ENCODE measurements at places on chromosomes 3 and 15.

DNA sequence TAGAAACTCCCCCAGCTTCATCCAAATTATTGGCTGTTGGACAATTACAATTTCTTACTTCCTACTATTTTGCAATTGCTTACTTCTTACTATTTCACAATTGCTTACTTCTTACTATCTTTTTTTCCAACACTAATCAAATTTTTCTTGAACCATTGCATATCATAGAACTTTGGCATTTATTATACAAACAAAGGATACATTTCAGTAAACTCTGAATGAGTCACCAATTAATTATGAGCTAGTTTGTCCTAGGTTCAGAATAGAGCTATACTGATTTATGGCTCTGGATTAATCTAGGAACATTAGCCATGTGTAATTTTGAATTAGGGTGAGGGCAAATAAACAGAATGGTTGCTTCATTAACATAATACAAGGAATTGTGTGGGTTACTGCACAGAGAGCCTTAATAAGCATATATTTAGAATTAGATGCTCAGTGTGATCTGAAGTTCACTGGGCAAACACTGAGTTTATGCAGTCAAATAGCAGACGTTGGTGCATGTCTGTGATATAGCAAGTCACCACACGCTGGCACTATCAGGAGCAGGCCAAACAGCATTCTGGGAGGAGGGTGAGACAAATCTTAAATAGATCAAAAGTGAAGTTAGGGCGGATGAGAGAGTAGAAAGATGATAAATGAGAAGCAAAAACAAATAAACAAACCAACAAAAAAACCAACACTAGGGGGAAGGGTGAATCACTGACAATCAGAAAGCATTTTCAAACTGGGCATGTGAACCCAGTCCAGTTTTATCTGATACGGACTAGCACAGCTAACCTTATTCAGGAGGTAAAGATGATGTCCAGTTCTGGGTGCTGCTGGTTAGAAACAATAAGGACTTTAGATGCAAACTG is 21.5 kb downstream of the GABRR3 start:
- DNase-seq: no peak

GRCh38 chr3:110323349-110323748 is 748.3 kb upstream of the NECTIN3 start:
- no peak for DNase-seq

DNA sequence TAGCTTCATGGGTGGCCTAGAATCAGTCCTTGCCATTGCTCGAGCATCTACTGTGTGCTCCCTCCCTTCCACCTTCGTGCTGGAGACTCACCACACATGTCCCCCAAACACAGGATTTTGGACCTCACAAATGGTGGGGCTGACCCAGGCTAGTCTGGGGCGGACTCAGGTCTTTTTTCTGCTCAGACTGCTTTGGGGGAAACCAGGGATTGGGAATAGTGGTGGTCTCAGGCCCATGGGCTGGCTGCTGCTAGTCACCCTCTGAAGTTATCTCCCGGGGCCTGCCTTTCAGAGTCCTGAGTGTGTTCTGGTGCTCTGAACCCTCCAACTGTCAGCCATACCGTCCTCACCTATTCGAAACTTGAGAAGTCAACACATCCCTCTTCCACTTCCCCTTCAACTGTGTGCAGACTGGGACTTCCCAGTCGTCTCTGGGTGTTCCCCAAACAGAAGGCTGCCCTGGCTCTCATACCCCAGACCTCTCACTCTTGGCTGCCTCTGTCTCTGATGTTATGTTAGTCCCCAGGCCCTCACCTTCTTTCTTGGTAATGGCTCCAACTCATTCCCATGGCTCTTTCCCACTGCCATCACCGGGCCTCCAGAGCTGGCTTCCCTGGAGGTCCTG is 46.0 kb downstream of the PPCDC start:
- peak; percentile 39 for DNase-seq

- no peak for DNase-seq
Observed at GRCh38 chr3:119173325-119173724, at the start of gene UPK1B. TSS of gene UPK1B (plus strand) at chr3:119173598. CDS start at chr3:119186742, 13,144 bp downstream.

DNA sequence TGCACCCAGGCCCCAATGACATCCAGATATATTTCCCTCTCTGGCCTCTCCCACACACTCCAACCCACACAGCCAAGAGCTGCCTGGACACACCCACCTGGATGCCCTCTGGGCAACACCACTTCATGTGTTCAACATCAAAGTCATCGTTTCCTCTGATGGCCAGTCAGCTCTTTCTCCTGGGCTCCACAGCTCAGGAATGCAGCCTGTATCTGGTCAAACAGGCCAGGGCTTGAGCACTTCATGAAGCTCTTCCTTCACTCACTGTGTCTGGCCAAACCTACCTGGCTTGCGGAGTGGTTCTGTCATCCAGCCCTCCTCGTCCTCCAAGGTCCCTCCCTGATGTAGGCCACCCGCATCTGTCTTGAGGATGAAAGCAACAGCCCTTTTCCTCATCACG is 35.8 kb upstream of the SLC6A11 start:
- DNase-seq: no peak

DNA sequence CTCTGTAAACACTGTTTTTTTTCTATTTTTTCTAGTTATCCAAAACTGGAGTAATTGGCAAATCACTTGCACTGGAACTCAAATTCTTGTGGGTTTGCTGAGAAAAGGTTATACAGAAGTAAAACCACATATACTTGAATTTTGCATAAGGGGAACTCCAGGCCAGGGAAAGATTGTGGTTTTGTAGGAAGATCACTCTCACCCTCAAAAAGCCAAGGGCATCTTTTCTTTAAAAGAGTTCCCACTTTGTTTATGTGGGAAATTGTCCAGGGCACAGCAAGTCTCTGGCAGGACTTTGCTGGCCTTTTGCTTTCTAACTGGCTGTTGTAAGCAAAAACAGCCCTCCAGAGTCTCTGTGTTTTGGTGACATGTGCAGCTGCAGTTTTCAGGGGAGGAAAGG is 340.3 kb upstream of the RBMS3 start:
- DNase-seq: no peak

GRCh38 chr3:185527364-185527763 is 25.0 kb downstream of the LIPH start:
- no peak for DNase-seq

DNA sequence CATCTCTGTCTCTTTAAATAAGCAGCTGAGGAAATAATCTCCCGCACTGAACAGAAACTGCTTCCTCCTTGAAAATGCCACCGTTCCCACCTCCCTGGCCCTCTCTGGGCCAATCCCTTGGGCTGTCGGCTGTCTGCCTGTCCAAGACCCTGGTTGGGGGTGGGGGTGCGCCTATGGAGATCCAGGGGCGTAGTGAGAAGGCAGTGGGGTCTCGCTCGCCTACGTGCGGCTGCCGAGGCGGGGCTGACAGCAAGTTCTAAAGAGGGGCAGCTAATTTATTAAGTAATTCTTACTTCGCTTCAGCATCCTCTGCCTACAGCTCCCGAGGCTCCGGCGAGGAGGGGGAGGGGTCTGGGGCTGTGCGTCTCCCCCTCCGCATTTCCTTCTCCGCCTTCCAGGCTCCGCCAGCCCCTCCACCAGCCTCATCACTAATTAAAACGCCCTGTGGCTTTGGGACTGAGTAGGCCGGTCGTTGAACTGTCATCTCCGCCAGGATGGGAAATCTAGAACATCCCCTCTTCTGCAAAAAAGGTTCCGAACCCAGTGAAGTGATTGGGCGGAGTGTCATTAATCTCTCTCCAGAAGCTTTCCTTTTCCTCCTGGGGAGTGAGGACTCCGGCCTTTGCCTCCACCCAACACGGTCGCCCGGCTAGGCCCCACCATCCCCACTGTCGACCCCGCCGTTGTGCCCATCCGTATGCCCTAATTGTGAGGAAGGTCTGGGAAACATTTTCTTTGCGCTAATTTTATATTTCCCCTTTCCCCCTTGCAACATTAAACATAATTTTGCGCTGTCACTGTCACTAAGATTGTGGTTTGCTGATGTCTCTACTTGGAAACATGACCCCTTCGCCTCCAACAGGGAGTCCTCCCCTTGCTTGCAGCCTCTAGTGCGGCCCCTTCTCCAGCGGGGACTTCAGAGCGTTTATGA is 16.9 kb downstream of the NR2F2 start:
- DNase-seq: no peak

DNA sequence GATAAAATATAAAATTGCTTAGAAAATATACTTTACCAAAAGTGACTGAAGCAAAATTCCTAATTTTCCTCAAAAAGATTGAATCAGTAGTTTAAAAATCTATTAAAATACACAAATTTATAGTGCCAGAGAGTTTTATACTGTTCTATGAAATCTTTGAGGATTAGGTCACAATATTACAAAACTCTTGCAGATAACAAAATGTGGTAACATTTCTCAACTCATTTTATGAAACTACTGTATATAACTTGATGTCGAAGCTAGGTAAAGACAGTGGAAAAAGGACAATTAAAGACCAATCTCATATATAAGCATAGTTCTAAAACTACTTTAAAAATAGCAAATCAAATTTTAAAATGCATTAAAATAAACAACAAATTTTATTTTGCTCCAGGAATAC is 15.9 kb downstream of the VEPH1 start:
- DNase-seq: no peak

- DNase-seq: no peak
Observed at GRCh38 chr3:189292667-189293484, 121.1 kb downstream of the TPRG1 start.

- DNase-seq: no peak
Observed at GRCh38 chr3:70071138-70071537, 71.6 kb downstream of the SAMMSON start.
